ENCODE measurements at places on chromosomes 12 and 14. TPM values are rescaled to one million over a fixed set of nuclear protein-coding genes. Genes with fewer than 3 reads are reported as not detected.

Gene CCDC196
- not detected for total RNA-seq

Gene HOXC13
- total RNA-seq, result not detected

DNA sequence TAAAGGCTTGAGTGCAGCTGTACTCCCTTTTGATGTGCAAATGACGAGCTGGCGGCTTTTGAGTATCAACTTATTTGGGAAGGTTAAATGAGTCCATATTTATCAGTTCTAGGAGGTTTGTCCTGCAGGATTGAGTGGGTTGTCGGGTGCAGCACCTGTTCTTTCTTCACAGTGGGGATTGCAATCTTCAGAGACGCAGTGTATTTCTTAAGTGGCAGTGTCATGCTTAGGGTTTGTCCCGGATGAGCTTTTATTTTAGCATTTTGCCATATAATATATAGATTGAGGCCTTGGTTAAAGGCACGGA is 1.2 kb downstream of the FUT8 start:
- no peak for DNase-seq

- DNase-seq, result no peak
Observed at GRCh38 chr14:66360366-66360926, 125.7 kb upstream of the CCDC196 start.

GRCh38 chr12:51240971-51241370 is 2.3 kb downstream of the DAZAP2 start:
- DNase-seq, result no peak

DNA sequence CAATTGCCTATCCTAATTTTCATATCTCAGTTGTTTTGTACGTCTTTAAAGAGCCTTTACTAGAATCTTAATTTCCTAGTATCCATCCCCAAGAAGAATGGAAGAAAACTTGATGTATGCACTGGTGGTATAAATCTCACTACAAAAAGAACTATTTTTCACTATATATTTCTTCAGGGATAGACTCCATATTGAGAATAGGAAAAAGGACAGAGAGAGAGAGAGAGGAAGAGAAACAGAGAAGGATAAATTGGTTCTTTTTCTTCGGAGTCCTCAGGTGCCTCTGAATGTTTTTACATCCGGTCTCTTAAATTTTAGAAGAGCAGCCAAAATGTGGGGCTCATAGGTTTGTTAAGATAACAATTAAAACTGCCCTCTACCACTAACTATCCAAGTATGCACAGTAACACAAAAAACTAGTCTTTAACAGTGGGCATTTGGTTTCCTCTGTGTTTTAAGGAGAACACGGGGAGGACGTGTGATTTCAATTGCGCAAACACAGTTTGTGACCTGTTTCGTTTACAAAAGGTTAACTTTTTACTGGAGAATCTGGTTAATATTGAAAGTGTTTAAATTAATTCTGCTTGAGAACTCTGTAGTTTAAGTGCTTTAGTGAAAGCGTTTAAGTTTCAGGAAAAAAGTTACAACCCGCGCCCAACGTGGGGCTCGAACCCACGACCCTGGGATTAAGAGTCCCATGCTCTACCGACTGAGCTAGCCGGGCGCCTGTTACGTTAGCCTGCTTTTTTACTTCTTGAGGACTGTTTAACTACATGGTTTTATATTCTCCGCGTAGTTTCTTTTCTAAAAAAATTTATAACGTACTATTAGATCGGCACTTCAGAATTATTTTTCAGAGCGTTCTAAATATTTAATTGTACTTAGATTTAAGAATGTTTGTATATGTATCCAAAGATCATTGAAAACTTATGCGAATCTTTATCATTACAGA is 5.1 kb upstream of the PSMA3 start:
- DNase-seq, result peak; percentile 72

- no peak for DNase-seq
Observed at GRCh38 chr14:62905566-62905965, 139.7 kb downstream of the KCNH5 start.

- no peak for DNase-seq
Observed at GRCh38 chr12:19779395-19780056, 340.2 kb downstream of the AEBP2 start.

- no peak for DNase-seq
Observed at GRCh38 chr12:19834592-19834991, 395.3 kb downstream of the AEBP2 start.

DNA sequence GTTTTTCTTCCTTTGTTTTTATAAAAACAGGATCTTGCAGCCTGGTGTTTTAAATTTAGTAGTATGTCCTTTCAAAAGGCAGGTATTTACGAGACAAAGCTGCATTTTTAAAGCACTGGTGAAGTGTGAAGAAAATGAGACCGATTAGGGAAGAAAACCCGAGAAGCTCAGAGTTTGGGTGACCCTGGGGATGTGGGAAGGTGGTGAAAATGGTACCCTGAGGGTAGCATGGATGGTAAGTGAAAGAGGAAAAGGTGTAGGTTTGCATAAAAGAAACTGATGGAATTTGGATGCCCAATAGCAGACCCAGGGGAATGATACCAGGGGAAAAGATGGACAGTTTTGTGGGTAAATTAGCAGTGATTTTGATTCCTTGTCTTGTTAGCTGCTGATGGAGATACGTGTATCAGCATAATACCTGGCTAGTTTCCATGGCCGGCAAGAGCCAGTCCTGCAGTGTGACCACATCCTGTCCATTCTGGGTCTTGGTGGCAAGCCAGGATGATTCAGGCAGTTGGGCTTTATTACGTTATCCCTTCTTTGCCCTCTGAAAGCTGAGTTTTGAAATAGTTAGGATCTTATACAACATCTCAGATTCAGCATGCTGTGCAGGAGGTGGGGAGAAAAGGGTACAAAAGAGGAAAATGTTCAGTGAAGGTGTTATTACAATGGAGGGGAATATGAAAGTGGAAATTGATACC is 8.9 kb downstream of the BICD1 start:
- peak; percentile 96 for DNase-seq

Gene LHX5
- 0.05 TPM for total RNA-seq

- DNase-seq, result no peak
Observed at GRCh38 chr14:31380106-31380505, 40.2 kb downstream of the HEATR5A start.

Gene BBOF1
- total RNA-seq, result 1.3 TPM

DNA sequence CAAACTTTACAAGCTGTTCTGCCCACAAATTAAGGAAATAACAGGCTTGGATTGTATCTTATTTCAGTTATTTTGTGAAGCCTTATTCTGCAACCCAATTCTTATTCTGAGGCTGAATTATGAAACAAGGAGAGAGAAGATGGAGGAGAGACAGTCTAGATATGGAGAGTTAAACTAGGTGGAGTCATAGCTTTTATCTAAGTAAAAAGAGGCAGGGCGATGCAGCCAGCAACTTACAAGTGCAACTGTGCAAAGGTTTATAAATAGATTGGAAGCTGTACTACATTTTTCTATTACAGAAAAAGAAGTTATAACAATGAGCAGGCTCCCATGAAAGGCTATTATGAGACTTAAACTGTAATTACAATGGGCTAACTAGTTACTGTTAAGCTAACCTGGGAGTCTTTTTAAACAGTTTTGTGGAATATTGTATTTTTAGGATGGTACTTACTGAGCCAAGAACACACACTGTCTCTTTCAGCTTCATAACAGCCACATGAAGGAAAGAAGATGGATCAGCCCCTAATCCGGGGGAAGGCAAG is 22.4 kb downstream of the NID2 start:
- no peak for DNase-seq

GRCh38 chr12:124904306-124905098 is 9.9 kb downstream of the UBC start:
- DNase-seq, result peak; percentile 88

- peak; percentile 11 for DNase-seq
Observed at GRCh38 chr12:4275016-4275869, 1.7 kb downstream of the CCND2 start.

Gene KRT84
- total RNA-seq, result not detected

- DNase-seq, result no peak
Observed at GRCh38 chr12:272942-273341, 10.3 kb upstream of the SLC6A13 start.

Gene KCNK13
- 0.05 TPM for total RNA-seq

Gene GPR68
- total RNA-seq, result 0.74 TPM

GRCh38 chr12:29228474-29229157 is 79.5 kb downstream of the FAR2 start:
- peak; percentile 35 for DNase-seq

Gene PMCH
- total RNA-seq, result not detected

GRCh38 chr14:95620659-95621059 is 65.6 kb upstream of the TCL1B start:
- DNase-seq, result no peak

DNA sequence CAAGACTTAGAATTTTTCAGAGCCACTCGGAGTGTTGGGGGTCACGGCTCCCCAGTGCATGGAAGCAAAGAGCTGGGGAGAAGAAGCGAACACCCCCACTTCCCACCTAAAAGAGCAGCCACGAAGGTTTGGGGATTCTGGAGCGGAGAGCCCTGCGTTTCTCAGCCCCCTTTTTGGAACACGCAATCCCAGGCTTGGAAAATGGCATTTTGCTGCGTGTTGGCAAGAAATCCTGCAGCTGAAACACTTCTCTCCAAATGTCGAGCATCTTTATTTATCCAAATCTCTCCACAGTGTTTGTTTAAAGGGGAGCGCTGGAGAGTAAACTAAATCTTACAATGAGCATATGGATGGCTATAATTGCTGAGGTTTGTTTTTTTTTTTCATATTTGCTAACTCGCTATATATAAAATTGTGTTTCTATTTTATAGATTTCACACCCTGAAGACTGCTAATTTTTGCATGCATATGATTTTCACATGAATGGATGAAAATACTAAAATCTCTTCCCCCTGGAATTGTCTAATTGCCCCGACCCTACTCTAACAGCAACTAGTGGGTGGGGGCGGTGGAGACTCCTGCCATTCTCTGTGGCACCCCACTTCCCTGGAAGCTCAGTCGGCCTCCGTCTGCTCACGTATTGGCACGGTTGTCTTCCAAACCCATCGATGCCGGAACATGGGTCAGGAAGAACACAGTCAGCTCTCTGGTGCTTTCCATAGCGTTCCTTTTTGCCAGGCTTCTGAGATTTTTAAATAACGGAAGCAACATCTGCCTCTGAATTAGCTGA is 120.5 kb downstream of the GCH1 start:
- DNase-seq, result no peak

GRCh38 chr12:40103043-40103442 is 2.8 kb downstream of the SLC2A13 start:
- no peak for DNase-seq

Gene DCN
- total RNA-seq, result 35.6 TPM

DNA sequence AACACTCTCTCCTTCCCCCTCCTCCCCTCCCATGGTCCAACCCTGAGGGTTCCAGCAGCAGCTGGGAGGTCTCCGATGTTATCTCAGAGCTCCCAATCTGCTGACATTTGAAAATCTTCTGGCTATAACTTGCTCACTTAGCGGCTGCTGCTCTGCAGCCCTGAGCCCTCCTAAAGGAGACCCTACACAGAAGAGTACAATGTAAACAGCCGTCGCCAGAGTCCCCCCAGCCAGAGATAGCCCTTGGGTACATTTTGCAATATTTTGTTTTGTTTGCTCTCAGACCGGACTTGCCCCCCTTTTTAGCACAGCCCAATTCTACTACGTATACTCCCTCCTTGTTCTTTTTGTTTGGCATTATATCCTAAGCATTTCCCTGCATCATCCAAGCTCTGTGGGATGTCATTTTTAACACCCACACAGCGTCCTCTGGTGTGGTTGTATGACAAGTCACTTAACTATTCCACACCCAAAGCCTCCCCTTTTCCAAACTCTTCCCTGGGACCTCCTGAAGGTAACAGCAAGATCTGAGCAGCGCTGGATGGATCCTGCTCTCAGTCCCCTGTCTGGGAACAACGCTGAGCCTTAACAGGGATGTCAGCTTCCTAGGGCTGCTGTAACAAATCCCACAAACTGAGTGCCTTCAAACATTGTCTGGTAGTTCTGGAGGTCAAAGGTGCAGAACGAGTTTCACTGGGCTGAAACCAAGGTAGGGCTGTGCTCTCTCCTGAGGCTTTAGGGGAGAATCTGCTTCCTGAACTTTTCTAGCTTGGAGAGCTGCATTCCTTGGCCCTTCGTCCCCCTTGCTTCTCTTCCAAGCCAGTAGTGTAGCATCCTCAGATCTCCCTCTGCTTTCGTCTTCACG is 25.3 kb upstream of the TCL1B start:
- DNase-seq, result no peak

- DNase-seq, result no peak
Observed at GRCh38 chr12:16421806-16422205, 74.4 kb downstream of the MGST1 start.

Gene TUBA1A
- 821 TPM for total RNA-seq

Gene VRTN
- not detected for total RNA-seq

Gene TEX22
- 0.17 TPM for total RNA-seq

DNA sequence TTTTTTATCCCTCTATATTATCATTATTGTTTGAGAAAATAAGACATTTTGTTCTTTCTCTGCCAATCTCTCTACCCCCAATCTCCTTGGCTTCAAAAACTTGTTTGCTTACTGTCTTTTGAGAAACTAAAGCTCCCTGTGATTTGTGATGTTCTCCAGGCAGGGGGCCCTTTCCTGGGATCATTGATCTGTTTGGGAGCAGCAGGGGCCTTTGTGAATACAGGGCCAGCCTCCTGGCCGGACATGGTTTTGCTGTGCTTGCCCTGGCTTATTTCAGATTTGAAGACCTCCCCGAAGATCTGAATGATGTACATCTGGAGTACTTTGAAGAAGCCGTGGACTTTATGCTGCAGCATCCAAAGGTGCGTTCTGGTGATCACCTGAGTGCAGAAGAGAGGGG is 4.5 kb downstream of the ACOT6 start:
- no peak for DNase-seq

DNA sequence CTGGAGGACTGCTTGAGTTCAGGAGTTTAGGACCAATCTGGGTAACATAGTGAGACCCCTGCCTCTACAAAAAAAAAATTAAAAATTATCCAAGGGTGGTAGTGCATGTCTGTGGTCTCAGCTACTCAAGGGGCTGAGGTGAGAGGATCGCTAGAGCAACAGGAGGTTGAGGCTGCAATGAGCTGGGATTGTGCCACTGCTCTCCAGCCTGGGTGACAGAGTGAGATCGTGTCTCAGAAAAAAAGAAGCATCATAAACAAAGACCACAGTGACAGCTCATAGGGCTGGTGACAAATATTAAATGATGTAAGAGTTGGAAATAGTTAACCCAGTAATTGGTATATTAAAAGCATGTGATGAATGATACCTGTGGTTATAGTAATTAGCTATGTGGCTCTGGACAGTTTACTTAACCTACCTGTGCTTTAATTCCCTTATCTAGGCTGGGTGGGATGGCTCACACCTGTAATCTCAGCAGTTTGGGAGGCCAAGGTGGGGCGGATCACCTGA is 68.0 kb downstream of the GSC start:
- no peak for DNase-seq

DNA sequence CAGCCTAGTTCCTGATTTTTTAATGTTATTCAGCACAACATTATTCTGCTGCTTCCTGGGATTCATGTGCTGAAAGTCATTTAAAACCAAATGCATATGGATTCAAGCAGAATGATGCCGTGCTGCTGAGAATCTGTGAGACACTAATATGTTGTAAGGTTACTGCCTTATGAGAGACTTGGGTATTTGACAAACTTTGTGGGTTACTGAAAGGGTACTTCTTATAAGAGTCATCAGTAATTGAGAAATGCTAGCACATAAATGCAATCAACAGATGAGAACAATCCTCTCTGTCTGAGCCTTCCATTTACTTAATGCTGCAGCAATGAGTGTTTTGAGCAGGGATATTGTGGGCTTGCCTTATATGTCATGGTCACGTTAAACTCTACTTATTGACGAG is 175.7 kb downstream of the NPAS3 start:
- DNase-seq, result no peak

GRCh38 chr12:70252832-70253231 is 9.6 kb downstream of the CNOT2 start:
- DNase-seq, result no peak

Gene FITM1
- total RNA-seq, result 0.51 TPM

GRCh38 chr14:91330856-91331255 is 86.4 kb upstream of the GPR68 start:
- DNase-seq, result no peak

Measured in dermis blood vessel endothelial cell (primary cell).